GF-D8 (cell line): ENCODE measurements at places on chromosomes 1 and 21.

DNA sequence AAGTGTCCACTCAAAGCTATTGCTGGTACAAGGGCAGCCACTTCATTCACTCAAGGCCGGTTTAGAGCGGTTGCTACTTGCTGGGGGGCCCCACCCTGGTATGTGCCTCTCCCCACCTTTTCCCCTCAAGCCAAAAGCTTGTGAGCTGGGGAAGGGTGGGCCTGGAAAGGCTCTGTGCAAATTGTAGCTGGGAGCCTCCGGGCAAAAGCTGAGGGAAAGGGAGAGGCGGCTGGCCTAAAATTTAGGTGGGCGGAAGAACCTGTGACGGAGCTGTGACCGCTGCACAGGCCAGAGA is 306 bp upstream of the SH3D21 start:
- no peak for DNase-seq

DNA sequence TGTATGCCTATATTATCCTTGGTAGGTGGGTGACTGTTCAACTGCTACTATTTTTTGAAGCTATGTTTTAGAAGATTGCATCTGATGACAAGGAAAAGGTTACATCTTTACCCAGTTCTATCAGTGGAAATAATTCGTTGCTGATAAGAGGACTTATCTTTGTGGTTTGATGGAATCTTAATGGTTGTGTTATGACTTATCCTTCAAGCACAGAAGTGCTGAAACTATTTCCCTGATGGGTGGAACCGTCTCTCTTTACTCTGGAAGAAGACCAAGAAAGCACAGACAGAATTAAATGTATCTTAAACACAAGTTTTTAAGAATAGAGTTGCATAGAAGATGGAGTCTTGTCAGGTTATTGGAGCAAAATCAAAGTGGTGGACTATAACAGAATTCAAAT is 437.7 kb upstream of the KAZN start:
- DNase-seq, result no peak

GRCh38 chr1:107198561-107198960 is 57.7 kb downstream of the NTNG1 start:
- no peak for DNase-seq

DNA sequence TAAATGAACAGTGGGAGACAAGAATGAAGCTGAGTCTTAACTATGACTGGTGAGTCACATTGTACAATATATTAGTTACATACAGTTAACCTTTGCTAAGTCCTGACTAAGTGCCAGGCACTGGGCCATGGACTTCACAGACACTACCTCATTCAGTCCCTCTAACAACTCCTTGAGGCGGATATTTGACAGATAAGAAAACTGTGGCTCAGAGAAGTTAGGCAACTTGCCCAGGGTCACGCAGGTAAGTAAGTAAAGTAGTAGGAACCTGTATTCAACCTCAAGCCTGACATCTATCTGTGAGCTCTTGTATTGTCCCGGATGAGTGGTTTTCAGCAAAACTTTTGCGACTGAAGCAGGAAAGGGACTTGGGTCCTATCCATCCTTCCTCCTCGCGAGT is 62.1 kb downstream of the GNG12 start:
- DNase-seq, result no peak

DNA sequence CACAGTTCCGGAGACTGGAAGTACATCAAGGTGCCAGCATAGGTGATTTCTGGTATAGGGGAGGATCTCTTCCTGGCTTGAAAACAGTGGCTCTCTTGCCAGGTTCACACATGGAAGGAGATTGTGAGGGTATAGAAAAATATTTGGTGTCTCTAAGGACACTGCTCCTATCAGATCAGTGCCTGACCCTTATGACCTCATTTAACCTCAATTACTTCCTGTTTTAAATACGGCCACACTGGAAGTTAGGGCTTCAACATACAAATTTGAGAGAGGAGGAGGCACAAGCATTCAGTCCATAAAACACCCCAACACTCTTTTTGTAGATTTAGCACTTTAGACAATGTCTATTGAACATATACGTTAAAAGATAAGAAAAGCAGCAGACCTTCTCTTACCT is 37.0 kb downstream of the COL6A1 start:
- peak; percentile 61 for DNase-seq

DNA sequence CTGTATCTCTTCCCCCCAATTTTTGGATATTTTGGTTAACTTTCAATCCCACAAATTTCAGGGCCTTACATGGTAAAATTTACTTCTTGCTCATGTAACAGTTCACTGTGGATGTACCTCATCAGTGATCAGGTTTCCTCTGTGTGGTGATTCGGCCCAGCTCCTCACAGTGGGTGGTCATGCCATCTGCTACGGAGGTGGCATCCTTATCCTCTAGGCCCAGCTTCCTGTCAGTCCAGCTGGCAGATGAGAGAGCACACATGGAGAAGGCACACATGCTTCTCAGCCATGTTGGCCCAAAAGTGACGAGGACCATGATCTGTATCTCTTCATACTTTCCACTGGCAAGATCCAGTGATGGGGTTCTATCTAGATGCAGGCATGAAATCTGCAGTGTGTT is 27.2 kb downstream of the PCBP3 start:
- DNase-seq, result no peak

DNA sequence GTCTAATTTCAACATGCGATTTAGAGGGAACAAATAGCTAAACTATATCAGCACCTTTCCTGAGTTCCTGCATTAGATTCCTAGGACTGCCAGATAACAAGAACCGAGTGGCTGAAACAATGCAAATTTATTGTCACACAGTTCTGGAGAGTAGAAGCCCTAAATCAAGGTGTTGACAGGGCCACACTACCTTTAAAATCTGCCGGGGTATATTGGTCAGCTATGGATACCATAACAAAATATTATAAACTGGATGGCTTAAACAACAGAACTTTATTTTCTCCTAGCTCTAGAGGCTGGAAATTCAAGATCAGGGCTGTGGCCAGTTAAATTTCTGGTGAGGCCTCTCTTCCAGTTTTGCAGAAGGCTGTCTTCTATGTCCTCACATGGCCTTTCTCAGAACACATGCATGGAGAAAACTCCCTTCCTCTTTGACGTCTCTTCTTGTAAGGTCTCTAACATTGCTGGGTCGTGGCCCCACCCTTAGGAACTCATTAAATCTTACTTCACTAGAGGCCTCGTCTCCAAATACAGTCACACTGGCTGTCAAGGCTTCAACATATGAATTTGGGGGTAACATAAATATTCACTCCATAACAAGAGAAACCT is 144.3 kb downstream of the FCRL5 start:
- DNase-seq, result peak; percentile 70

DNA sequence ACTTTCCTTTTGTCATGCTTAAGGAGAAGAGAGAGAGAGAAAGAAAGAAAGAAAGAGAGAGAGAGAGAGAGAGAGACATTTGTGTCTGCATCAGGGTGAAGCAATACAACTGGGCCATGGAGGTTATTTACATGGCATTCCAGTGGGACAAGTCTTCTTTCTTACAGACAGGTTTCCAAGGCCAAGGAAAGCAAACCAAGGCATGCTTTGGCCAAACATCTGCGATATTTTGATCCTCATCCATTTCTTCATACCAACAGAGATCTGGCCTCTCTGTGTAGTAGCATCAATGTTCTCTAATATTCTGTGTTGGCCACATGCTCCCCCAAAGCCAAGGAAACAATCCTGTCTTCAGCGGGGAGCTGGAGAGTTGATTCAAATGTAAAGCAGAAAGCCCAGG is 292.1 kb downstream of the SETD4 start:
- DNase-seq, result no peak

- no peak for DNase-seq
Measured at GRCh38 chr1:154940213-154940560, 3.7 kb upstream of the PMVK start.
